Activated T-cell treated with anti-CD3 and anti-CD28 coated beads, Interleukin-2, amount 50 U/mL, for 72 hours (primary cell): ENCODE measurements at places on chromosomes 7 and 10.

- no peak for DNase-seq
These were observed 1.4 kb upstream of the SLC25A28 start for GRCh38 chr10:99621454-99622251.

DNA sequence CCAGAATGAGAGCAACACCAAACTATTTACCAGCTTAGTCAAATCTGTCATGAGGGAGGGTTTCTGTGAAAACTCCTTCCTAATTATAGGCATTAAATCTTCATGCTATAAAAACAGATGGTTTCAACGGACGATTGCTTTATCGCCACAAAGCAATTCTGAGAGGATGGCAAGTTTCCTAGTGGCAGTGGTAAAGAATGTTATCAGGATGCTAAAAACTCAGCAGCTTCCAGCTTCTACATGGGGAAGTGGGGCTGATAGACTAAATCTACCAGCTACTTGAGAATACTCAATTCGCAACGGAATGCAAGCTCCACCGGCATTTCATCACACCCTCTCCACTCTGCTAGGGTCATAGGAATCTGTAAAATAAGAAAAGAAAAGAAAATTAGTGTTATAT lies 41.8 kb downstream of the JCAD start:
- no peak for DNase-seq

DNA sequence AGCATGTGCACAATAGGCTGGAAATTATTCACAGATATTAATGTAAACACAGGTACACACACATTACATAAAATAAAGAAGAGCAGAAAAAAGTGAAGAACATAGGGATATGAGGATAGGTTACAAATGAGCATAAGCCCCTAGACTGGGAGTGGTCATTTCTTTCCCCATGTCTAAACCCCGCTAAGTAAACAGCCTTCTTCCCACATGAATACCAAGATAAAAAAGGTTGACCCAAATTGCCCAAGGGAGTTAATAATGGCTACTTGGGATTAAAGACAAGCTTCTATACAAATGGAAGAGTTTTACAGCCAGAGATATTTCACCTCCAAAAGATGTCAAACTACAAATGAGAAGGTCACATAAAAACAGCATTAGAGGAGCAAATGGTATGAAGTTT lies 527.1 kb upstream of the CELF2 start:
- no peak for DNase-seq

DNA sequence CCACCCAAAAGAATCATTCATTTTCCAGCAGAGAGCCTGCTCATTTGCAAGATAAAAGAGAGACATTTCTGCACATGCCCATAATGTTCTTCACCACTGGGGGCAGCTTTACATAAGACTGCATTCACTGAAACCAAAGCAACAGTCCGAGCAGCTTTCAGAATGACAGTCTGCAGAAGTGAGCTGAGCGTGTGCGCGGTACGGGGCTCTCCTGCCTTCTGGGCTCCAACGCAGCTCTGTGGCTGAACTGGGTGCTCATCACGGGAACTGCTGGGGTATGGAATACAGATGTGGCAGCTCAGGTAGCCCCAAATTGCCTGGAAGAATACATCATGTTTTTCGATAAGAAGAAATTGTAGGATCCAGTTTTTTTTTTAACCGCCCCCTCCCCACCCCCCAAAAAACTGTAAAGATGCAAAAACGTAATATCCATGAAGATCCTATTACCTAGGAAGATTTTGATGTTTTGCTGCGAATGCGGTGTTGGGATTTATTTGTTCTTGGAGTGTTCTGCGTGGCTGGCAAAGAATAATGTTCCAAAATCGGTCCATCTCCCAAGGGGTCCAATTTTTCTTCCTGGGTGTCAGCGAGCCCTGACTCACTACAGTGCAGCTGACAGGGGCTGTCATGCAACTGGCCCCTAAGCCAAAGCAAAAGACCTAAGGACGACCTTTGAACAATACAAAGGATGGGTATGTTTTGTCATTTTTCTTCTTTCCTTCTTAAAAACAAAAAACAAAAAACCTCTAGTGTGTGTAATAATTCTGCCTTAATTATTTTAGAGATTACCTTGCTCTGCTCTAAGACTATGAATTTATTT lies at the start of gene LRRTM3:
TSS of gene LRRTM3 (plus strand) at position 141 of the 820 bp plus-strand sequence.
- DNase-seq: peak; percentile 18

DNA sequence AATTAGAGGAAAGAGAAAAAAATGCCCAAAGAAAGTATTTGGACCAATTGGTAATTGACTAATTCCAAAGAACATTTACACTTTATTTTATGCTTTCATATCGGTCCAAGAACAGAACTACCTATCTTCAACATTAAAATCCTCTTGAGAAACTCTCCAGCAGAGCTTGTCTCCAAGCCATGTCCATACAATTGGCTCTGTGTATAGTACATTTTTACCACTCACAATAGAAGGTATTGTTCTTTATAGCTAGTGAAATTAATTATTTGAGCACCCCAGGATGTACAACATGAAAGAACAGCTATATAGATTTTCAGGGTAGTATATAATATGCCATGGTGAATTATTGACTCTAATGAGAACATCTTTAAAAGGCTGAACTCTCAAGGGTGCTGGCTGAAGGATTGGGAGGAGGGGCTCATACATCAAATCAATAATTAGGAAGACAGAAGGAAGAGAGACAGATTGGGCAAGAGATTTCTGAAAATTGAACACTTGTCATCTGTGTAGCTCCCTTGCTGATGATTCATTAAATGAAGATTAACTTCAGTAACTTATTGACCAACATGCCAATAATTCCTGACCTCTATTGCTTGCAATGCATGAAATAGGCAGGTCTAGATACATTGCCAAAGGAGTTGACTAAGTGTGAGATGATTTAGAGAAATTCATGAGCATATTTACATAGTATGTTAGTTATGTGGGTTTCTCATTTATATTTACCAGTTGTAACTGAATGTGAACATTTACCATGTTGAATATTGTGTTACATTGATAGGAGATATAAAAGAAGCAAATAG lies 249.7 kb downstream of the MTERF1 start:
- no peak for DNase-seq

DNA sequence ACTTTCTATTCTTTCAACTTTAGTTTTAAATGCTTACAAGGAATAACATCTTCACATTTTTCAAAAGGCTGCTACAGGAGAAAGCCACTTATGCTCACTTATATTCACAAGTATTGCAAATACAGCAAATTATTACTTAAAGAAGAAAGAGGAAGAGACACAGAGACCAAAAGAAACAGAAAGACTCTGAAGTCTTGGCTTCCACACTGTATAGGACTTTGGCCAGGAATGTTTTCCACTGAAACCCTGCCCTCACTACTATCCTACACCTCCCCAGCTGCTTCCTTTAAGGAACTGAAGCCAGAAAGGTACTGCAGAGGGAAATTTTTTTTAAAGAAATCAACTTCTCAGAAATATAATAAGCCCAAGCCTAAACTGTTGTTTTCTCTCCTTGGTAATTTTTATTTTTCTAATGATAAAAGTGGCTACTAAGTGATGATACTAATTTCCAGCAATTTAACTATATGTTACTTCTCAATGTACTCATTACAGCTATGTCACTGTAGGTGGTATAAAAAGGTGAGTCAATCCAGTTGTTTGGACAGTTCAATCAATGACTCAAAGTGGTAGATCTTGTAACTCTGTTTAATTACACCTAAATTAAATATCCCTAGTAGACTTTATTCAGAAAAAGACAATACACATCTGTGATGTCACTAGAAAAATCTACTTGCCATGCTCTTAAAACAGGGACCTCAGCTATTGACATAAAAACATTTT lies 231.6 kb downstream of the GRM8 start:
- DNase-seq: no peak

DNA sequence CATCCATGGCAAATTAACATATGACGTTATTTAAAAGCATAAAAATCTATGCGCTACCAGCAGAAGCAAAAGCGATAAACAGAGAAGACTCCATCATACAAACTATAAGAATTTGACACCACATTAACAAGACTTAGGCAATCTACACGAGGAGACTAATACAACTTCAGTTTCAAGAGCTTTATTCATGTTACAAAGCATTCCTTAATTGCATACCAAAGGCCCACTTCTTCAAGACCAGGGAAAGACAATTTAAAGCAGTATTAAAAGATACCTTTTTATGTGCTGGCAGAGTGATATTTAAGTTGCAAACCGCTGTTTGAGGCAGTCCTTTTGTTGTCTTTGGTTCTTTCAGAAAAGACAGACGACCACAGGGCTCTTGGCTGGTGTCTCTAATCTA lies 176.0 kb upstream of the CCDC6 start:
- no peak for DNase-seq

DNA sequence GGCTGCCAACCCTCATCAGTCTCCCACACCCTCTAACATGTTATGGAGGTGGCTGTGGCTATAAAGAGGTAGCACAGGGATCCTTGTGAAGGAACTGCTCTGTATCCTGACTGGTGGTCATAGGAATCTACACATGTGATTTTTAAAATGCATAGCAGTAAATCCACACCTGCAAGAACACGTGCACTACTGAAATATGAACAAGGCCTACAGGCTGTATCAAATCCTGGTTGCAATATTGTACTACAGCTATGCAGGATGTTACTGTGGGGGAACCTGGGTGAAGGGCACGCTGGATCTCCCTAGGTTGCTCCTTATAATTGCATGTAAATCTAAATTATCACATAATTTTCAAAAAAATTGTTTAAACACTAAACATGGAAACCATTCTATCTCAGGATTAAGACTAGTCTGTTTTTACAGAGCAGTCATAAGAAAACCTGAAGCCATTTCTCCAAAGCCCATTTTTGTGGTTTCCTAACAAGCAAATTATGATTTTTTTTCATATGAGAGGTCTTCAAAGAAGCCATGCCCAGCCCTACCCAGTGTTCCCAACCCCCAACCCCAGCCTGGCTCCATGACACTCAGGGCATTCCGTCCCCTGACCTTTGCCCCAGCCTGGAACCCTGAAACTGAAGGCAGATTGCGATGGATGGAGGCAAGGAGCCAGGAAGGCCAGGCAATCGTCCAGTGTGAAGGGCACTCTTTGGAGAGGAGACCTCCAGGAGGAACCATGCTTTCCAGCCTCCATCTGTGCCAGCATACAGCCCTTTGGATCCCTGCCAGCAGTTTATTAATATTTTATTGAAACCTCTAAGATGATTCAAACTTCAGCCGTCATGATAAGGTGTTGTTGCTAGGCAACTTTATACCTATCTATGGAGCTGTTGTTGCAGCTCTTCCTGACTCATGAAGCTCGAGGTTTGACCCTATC lies 161.0 kb downstream of the GRID1 start:
- no peak for DNase-seq

DNA sequence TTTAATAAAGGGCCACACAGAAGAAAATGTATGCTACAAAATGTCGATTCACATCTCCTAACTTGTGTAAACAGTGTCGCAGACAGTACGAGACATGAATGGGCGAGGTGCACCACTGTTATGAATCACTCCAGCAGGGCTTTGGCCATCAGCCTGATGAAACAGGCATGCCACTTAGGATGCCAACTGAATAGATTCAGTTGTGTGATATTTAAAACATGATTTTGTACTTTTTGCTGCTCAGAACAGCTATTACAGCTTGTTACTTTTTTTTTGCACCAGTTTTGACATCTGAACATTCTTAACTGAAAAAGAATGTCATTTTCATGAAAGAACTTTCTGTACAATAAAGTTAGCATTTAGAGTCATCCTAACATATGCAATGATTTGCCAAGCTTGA lies 138.1 kb downstream of the VTI1A start:
- no peak for DNase-seq
